ENCODE measurements at places on chromosomes 4 and X.

GRCh38 chr4:38562751-38563198 is 101.2 kb upstream of the KLF3 start:
- DNase-seq, result no peak

DNA sequence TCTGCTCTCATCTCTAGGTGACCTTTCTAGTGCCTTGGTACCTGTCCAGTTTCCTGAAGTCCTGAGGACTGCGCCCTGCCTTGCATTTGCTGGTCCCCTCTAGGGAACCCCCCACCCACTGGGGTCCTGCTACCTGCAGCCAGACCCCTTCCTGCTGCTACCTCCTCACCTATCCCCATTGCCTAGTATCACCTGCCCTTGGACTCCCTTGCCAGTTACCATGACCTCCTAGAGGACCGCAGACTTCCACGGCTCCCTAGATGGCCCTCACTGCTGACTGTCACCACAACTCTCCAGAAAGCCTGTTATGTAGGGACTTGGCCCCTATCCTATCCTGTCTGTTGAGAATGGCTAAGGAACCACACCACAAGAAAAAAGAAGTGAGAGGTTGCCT is 166.6 kb downstream of the EFNB1 start:
- DNase-seq, result no peak

GRCh38 chr4:151049430-151049884 is 34.4 kb upstream of the LRBA start:
- DNase-seq, result no peak

DNA sequence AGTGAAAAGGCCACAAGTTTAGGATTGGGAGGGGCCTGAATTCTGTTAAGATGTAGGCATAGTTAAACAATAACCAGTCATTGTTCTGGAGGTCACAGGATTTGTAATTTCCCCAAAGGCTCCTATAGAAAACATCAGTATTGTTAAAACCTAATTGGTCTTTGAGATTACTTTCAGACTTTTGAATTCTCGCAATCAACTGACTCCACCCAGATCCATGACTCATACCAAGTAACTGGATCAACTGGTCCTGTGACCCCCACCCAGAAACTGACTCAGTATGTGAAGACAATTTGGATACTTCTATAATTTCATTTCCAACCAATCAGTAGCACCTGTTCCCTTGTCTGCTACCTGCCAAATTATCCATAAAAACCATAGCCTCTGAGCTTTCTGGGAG is 28.4 kb downstream of the MAGEB16 start:
- no peak for DNase-seq

- no peak for DNase-seq
These were observed 56.9 kb upstream of the INTU start for GRCh38 chr4:127575888-127576287.

- no peak for DNase-seq
These were observed 181.8 kb downstream of the AFF2 start for GRCh38 chrX:148682206-148682605.

GRCh38 chr4:169417629-169418282 is 147.0 kb upstream of the SH3RF1 start:
- DNase-seq, result no peak

GRCh38 chr4:40292313-40292759 is 42.8 kb upstream of the CHRNA9 start:
- no peak for DNase-seq

DNA sequence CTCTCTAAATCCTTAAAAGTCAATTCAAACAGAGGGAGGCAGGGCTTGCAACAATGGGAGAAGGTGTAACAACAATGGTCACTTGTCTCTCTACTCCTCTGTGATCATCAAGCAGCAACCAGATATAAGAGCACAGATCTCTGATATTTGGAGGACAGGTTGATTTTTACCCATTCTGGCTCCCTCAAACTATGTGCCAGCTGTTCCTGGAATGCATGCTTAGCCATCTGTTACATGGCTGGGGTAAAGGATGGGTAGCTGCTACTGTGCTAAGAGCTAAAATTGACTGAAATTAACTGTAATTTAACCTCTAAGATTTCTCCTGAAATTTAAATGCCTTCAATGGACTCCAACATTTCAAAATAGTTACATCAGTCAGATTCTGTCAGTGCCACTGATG is 1459.9 kb downstream of the PCDH7 start:
- DNase-seq, result peak; percentile 50
